ENCODE measurements at places on chromosomes 12 and 14.

- no peak for DNase-seq
Observed at GRCh38 chr12:72793796-72794195, 521.6 kb downstream of the TRHDE start.

DNA sequence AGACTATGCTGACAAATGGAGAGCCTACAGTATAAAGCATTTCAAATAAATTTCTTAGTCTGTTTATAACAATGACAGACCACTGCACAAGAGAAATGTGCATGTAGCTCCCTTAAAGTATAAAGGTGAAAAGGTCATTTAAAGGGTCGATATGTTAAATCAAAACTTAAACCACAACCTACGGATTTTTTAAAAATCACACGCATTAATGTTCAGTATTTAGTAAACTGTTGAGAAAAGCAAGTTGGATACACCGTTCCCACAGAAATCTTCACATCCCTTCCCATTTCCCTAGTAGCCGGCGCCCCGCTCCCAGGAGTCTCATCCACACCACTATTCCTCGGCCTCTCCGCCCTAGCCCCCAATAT lies 614 bp downstream of the FKBP3 start:
- DNase-seq, result no peak

DNA sequence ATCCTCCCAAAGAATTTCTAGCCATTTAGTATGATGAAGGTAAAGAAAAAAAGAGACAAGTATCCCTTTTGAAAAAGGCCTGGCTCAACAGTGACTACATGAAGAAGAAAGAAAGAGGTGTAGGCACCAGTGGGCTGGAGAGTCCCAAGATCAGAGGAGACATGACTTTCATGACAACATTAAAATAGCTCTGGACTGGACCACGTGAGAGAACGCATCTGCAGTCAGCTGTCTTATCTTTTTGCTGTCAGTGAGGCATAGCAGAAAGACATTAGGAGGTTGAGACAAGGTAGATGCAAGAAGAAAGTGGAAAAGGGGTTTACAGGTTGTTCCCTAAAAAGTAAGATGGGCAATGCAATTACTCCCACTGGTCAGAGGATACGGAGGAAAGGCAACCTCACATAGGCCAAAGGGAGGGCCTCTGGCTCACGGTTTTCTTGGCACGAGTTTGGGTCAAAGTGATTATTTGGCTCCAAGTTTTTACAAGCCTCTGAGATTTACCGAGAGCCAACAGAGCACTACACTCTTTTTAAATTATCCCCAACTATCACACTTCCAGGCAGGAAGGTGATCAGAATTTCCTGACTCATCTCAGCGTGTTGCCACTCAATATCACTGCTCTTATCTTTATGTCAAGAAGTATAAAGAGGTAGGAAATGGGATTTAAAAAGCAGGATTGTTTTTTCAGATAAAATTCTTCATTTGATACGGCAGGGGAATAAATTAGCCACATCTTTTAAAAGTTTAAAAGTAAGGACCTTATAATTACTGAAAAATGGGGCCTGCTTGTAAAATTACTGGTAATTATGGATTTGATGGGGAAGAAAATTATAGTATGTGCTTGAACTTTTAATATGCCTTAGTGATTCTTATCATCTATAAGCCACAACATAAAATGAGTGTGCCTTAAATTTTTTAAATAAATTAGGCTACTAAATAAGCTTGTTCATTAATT lies 29.2 kb downstream of the TMTC1 start:
- DNase-seq, result no peak

DNA sequence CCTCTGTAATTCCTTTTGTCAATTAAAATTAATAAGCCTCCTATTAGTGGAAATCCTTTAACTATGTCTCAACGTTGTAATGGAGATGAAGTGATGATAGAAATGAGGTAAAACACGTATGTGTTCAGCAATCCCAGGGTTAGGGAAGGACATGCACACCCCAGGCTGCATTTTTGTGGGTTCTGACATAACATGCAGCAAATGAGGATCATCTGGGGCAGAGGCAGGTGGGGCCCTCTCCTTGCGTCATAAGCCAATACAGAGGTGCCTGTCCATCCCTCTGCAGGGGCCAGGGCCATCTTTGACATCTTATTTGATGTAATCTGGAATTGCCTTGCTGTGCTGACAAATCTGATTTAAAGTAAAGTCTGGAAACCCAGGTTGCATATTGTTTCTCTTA lies 73.2 kb downstream of the MYRFL start:
- DNase-seq, result no peak

DNA sequence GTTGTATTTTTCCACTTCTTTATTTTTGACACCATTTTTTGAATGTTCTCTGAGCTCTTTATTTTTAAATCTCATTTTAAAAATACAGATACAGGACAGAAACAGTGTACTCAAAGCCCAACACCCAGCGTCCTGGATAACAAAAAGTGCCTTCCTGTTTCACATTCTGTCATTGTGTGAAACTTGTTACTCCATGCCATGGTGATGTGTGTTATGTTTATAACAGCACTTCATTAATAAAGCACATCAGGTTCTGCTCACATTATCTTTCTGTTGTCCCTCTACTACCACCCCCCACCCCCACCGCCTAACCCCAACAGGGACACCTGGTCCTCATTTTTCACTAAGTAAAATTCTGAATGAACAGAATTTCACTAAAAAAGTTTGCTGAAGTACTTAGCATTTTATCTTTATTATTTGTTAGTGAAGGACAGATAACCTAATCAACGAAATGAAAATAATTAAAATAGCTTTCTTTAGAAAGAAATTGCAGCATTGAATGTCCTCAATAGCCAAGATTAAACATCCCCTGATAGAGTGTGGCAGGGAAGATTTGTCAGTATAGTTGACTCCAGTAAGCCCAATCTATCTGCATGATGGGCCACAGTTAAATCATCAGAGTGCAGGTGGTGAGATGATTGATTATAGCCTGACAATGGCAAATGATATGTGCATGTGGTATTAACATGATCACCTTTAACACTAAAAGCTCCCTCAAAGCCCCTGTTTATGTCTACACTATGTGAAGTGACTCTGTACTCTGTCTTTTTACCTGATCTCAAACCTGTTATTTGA lies 153.9 kb downstream of the ACSS3 start:
- no peak for DNase-seq

DNA sequence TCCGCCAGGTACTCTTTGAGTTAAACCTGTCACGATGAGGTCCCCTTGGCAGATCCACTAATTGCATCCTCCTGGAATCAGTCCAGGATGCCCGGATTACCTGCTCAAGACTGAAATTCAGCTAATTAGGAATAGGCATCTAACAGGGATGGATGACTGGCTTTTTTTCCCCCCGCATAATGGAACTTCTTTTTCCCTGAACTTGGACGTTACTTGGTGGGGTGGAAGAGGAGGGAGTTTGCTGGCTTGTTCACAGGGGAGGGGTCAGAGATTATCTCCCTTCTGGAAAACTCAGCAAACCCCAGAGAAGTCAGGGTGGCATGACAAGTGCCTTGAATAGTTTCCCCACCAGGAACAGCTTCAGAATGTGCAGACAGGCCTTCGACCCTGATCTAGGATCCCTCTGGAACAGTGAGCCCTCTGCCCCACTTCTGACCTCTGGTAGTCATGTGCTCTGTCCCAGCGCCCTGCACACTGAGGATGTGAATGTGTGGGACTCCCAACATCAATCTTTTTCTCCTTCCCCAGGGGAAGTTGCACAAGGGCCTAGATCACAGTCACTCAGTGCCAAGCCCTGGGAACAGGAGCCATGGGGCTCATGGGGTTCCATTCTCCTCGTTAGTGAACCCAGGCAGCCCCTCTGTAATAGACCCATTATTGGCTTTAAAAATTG lies 142.5 kb downstream of the SMOC1 start:
- no peak for DNase-seq

GRCh38 chr12:108568338-108569154 lies 6.2 kb downstream of the ISCU start:
- no peak for DNase-seq
